A673 (cell line): ENCODE measurements at places on chromosomes 4 and X. TPM values are rescaled to one million over a fixed set of nuclear protein-coding genes. Genes with fewer than 3 reads are reported as not detected.

PDE5A gene
- 1.2 TPM in 2 replicates for total RNA-seq

ZMYM3 gene
- total RNA-seq, result 47.6 and 52.7 TPM in 2 replicates

WNK3 gene
- 9.8 and 12.8 TPM in 2 replicates for total RNA-seq

SPATA4 gene
- total RNA-seq, result not detected in 2 replicates
